ENCODE measurements at places on chromosomes 4 and X. TPM values are rescaled to one million over a fixed set of nuclear protein-coding genes. Genes with fewer than 3 reads are reported as not detected.

The DMRTC1 gene
- not detected for total RNA-seq

The ZNF674 gene
- total RNA-seq: 2.7 TPM

The RTL9 gene
- 0.11 TPM for total RNA-seq

The CPLX1 gene
- total RNA-seq: under 0.01 TPM

The ITIH6 gene
- not detected for total RNA-seq

The CPE gene
- 1.00 TPM for total RNA-seq

The SASH3 gene
- not detected for total RNA-seq

The PDE5A gene
- total RNA-seq: 106 TPM

The ARHGAP24 gene
- 48.9 TPM for total RNA-seq

The TGIF2LX gene
- total RNA-seq: not detected

The NAT8L gene
- 0.12 TPM for total RNA-seq

The CPZ gene
- total RNA-seq: 0.66 TPM

The QRFPR gene
- total RNA-seq: not detected

The SLC25A53 gene
- total RNA-seq: 8.9 TPM

The HOPX gene
- total RNA-seq: 2.2 TPM

The HMGB3 gene
- total RNA-seq: 28.4 TPM
